ENCODE measurements at places on chromosomes 7 and 10.
A peak's percentile ranks its signal among the peaks of the same experiment; 100 is the strongest.

DNA sequence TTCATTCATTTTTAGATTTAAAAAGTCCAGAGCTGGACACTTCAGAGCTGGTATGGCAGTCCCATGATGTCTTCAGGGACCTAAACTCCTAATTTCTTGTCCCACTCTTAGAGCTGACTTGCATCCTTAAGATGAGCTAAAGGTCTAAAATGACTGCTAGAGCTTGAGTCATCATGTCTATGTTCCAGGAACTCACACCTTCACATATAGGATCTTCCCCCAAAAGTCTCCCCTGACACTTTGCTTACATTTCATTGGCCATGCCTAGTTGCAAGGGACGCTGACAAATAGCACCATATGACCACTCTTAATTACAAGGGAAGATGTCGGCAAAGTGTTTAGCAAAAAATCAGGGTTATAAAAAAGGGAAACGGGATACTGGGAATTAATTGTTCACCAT, 10.4 kb upstream of the AOAH start:
- DNase-seq: no peak

GRCh38 chr7:91089382-91089963, 174.8 kb upstream of the FZD1 start:
- DNase-seq: no peak

- DNase-seq: peak; percentile 81
Measured at GRCh38 chr7:64562626-64563278, at the start of gene ZNF680. Gene ZNF680, minus strand, starts transcription at chr7:64563071. Its CDS starts 117 bp downstream, at chr7:64562954.

DNA sequence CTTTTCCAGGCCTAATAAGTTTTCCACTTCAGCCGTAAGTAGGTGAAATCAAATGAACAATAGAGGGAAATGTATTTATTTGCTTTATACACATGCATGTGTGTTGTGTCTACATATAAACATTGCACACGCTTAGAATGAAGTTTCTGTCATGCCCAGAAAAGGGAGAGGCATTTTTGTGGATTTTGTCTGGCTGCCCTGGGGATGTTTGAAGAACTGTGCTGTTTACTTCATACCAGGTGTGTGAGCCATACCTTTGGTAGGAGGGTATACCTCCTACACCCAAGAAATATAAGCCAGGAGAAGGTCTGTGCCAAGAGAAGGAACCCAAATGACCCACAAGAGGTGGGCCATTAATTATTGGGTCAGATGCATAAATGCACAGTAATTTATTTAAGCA, 12.8 kb downstream of the GATAD1 start:
- no peak for DNase-seq

GRCh38 chr10:132254841-132255240, 52.9 kb downstream of the STK32C start:
- DNase-seq: no peak

- DNase-seq: no peak
Measured at GRCh38 chr7:96822824-96823223, 113.2 kb upstream of the SEM1 start.

- DNase-seq: no peak
Measured at GRCh38 chr7:73847941-73848723, 5.8 kb upstream of the METTL27 start.

DNA sequence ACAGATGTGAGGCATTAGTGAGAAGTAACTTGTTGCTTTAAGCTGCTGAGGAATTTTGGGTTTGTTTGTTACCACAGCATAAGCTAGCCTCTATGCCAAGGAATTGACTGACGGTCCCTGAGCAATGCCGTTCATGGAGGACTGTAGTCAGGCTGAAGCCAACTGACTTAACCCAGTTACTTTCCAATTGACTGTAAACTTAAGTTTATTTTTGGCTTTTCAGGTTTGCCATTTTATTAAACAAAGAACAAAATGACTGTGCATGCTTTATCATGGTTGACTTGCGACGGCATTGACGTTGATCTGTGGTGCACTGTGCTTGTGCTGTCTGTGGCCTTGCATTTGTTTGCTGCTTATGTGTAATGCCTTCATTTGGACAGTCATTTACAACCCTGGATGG, 53.5 kb downstream of the DNAJB9 start:
- no peak for DNase-seq

- DNase-seq: no peak
Measured at GRCh38 chr10:16566202-16566805, 44.6 kb upstream of the C1QL3 start.

- DNase-seq: no peak
Measured at GRCh38 chr10:66102756-66103155, 823.1 kb upstream of the LRRTM3 start.

GRCh38 chr10:48768144-48768766, 83.6 kb downstream of the WDFY4 start:
- DNase-seq: no peak

- DNase-seq: no peak
Measured at GRCh38 chr10:112344261-112344660, 29.7 kb upstream of the ACSL5 start.

GRCh38 chr10:132878730-132879407, 63.5 kb downstream of the CFAP46 start:
- DNase-seq: no peak

DNA sequence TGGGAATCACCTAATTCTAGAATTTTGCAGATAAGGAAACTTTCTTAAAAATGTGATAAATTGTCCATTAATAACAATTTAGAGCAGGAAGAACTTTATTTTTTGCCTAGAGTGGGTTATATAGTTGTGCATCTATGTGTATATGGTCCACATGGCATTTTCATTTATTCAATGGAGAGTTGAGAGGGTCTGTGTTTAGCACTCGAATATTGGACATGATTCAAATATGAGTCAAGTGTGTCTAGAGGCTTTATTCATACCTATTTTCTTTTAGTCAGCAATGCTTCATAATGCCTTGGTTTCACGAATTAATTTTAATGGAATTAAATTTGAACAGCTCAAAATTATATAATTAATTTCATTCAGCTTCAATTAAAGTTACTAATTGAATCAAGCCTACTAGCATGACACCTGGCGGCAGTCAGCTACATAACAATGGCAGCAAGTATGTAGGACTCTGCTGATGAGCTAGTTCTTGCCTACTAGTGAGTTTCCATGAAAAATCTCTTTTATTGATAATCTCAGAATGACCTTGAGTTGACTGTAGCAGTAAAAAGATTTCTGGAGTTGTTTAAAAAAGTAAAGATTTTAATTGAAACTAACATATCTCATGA, 17.7 kb downstream of the MDFIC start:
- DNase-seq: no peak

DNA sequence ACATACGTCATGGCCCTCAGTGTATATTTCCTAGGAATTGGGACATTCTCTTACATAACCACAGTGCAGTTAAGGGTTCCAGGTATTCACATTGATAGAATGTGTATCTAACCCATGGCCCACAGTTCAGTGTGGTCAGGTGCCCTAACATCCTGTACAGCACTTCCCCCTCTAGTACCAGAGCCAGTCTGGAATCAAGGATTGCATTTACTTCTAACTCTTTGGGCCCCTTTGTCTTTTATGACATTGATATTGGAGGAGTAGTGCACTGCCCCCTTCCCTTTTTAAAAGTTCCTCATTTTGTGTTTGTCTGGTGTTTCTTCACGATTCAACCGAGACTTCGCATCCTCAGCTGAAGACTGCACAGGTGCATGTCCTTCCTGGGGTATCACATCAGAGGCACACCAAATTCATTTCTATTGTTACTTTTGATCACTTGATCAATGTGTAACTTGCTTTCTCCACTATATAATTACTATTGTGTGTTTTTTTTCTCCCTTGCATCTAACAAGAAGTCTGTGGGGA, 22.4 kb upstream of the NPFFR1 start:
- DNase-seq: no peak

DNA sequence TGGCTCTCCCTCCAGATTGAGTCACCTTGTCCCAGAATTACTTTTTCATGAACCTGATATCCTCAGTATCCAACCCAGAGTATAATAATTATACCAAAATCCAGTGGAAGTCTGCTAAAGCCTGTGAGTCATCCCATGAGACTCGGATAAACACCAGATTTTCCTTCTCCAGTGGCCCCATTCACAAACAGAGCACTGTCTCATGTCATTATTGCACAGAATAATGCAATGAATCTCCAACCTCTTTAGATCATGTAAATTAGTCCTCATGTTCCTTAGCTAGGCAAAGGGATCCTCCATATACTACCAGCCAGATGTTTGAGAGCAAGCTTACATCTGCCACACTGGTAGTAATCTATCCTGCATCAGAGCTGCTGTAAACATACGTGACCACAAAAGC, 89.0 kb downstream of the AMPH start:
- DNase-seq: no peak

- DNase-seq: peak; percentile 28
Measured at GRCh38 chr7:87312215-87312865, 33.1 kb upstream of the CROT start.

GRCh38 chr7:55020466-55020871, 1.7 kb downstream of the EGFR start:
- DNase-seq: no peak

DNA sequence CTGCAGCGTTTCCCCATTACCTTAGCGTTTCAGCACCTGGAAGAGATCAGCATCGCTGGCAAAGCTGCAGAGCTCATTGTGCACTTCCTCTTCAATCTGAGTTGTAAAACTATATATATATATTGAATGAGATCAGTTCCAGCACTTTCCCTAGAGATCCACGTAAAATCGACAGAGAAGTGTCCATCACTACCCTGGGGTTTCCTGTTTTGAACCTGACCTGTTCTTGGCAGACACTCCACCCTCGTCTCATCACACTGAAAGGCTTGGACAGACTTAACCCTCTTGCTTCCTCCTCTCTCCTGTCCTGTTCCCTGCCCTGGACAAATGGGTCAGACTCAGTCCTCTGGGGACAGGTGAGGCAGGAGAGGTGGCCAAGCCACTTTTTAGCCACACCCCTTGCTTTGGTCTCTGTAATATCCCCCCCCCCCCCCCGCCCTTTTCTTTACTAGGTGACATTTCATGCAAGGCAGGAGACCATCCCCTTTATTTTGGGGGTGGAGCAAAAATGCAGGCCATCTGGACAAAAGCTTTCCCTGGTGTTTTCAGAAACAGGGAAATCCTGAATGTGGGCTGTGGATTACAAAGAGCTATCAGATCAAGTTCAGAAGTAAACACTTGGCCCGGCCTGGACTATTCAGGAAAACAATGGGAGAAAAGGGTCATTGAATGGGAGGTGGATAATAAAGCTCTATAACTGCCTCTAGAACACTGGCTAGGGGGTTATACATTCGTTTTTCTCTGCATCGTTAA, 83.7 kb upstream of the KDM7A start:
- DNase-seq: no peak

DNA sequence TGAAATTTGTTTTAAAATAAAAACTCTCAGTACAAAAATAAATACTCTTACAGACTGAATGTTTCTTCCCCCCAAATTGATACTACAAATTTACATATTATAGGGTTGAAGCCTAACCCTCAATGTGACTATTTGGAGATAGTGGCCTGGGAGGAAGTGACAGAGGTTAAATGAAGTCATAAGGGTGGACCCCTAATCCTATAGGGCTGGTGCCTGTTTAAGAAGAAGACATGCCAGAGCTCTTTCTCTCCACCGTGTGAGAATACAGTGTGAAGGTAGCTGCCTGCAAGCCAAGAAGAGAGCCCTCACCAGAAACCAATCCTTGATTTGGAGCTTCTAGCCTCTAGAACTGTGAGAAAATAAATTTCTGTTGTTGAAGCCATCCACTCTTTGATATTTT, 67.6 kb downstream of the MCU start:
- DNase-seq: no peak

- no peak for DNase-seq
Measured at GRCh38 chr7:116417593-116418345, 81.8 kb upstream of the CAV2 start.

- no peak for DNase-seq
Measured at GRCh38 chr10:35554036-35554435, 51.1 kb upstream of the GJD4 start.

DNA sequence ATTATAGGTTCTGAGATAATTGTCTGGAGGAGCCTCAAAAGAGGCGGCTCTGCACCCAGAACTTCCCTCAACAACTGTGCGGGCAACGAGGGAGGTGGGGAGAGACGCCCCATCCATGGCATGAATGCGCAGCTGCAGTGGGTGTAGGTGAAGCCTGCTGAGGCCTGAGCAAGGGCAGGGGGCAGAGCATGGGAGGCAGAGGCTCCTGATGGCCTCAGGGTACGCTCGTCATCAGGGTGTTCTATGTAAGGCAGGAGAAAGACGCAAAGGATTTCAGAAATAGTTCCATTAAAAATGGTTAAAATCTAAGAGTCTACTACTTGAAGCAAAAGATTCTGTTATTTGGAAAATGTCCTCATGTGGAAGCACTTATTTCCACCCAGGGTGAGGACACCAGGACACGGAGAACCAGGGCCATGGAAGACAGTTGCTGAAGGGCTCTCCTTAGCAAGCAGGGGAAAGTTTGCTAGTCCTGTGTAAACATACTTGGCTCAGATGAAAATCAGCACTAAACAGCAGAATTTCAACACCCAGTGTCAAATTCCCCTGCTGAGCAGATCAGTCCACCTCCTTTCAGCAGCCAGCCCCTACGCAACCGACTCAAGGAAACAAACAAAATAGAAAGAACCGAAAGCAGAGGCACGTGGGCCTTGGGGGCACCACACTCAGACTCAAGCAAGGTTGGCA, 18.9 kb downstream of the INSIG1 start:
- no peak for DNase-seq

GRCh38 chr7:139784648-139785047, 6.8 kb upstream of the HIPK2 start:
- no peak for DNase-seq

DNA sequence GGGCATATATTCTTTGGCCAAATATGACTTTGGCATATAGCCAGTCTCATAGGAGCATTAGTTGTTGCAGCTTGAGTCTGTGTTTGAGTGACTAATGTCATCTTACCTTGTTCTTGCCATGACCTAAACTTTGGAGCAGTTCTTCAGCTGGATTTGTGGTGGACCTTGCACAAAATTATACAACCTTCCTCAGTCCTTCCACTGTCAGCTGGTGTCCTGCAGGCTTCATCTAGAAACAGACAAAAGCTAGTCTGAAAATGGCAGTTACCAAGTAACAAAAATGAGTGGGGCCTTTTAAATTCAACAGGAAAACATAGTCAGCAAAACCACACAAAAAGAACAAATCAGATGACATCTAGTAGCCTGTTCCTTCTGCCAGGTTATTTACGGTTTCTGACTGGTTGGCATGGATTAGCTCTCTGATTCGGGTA, 59.5 kb upstream of the HECTD2 start:
- DNase-seq: no peak

DNA sequence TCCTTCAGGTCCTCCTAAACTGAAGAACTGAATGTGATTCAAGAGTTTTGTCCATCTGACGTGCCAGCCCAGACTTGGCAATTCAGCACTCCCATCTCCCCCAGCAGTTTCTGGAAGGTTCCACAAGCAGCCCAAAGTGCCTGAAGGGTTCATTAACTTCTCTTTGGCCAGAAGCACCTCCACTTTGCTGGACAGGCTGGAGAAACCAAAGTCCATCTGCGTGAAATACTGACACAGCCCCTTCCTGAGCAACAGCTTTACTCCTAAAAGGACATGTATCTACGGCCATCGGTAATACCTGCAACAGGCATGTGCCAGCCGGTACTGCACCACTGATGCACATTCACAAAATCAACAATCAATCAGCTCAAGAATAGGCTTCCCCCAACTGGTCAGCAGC, 48.5 kb downstream of the RSU1 start:
- no peak for DNase-seq

- no peak for DNase-seq
Measured at GRCh38 chr7:93435791-93436190, 138.7 kb downstream of the CALCR start.

GRCh38 chr10:13865758-13866491, 279.2 kb downstream of the PRPF18 start:
- DNase-seq: no peak

Measured in stimulated activated CD8-positive, alpha-beta memory T cell treated with anti-CD3 and anti-CD28 coated beads, Interleukin-4, amount 100 ng/mL, for 1 hour (primary cell).